ENCODE measurements at places on chromosomes 7 and 10. TPM values are rescaled to one million over a fixed set of nuclear protein-coding genes. Genes with fewer than 3 reads are reported as not detected.

HOXA2 gene
- total RNA-seq = 1.1 TPM

EPO gene
- 0.33 TPM for total RNA-seq

TMEM225B gene
- 0.46 TPM for total RNA-seq

MRM2 gene
- 19.1 TPM for total RNA-seq

MCM10 gene
- total RNA-seq = 7.0 TPM

PKD2L1 gene
- 0.44 TPM for total RNA-seq

ZNF488 gene
- total RNA-seq = 0.41 TPM

PRKG1 gene
- 10.7 TPM for total RNA-seq

SPAG6 gene
- 0.46 TPM for total RNA-seq

AKR1D1 gene
- total RNA-seq = not detected

OR13A1 gene
- total RNA-seq = not detected

EPDR1 gene
- total RNA-seq = 11.7 TPM

FAM149B1 gene
- 24.8 TPM for total RNA-seq

TUBB8 gene
- total RNA-seq = 0.69 TPM

PLXNA4 gene
- total RNA-seq = 3.5 TPM

MOSPD3 gene
- total RNA-seq = 31.7 TPM

AOAH gene
- total RNA-seq = 0.28 TPM

TAS2R39 gene
- total RNA-seq = not detected

SLC26A5 gene
- 3.0 TPM for total RNA-seq

WNT2 gene
- 0.41 TPM for total RNA-seq

MBL2 gene
- total RNA-seq = not detected

RBM33 gene
- 65.3 TPM for total RNA-seq

HOXA3 gene
- 0.13 TPM for total RNA-seq

Data from endothelial cell (in vitro differentiated cells).